ENCODE measurements at places on chromosomes 1 and 21.

- no peak for DNase-seq
Measured at GRCh38 chr21:26939601-26940111, 27.2 kb downstream of the ADAMTS5 start.

GRCh38 chr1:59879574-59879973 is 47.0 kb downstream of the CYP2J2 start:
- peak; percentile 73 for DNase-seq

- DNase-seq: no peak
Measured at GRCh38 chr1:23035823-23036452, 16.7 kb downstream of the KDM1A start.

DNA sequence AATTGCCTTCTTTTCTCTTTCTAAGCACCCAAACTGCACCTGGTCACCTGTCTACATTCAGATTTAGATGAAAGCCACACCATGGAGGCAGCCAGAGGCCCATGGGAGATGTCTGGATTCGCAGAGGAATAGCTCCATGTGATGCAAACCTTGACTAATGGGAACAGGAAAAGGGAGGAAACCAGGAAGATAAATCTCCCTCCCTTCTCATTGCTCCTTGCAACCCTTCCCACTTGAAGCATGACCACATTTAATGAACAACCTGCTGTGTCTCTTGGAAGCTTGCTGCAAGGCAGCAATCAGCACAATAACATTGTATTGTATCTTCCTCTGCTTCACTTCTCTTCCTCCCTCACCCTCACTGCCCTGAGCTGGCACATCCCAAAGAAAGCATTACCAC is 42.6 kb upstream of the KLF17 start:
- no peak for DNase-seq

DNA sequence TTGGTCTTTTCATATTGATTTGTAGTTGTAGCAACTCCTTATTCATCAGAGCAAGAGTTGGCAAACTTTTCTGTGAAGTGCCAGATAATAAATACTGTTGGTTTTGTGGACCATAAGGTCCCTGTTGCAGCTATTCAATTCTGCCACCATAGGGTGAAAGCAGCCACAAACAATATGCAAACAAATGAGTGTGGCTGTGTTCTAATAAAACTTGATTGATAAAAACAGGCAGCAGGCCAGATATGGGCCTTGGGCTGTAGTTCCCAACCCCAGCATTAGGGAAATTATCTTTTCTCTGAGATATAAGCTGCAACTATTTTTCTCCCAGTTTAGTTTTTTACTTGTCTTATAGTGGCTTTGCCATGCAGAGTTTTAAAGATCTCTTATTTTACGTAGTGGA is 469.2 kb downstream of the SMYD3 start:
- DNase-seq: no peak

GRCh38 chr1:166952002-166952746 is 23.2 kb downstream of the ILDR2 start:
- DNase-seq: no peak

GRCh38 chr1:5914676-5915365 is 77.4 kb downstream of the NPHP4 start:
- DNase-seq: peak; percentile 64

DNA sequence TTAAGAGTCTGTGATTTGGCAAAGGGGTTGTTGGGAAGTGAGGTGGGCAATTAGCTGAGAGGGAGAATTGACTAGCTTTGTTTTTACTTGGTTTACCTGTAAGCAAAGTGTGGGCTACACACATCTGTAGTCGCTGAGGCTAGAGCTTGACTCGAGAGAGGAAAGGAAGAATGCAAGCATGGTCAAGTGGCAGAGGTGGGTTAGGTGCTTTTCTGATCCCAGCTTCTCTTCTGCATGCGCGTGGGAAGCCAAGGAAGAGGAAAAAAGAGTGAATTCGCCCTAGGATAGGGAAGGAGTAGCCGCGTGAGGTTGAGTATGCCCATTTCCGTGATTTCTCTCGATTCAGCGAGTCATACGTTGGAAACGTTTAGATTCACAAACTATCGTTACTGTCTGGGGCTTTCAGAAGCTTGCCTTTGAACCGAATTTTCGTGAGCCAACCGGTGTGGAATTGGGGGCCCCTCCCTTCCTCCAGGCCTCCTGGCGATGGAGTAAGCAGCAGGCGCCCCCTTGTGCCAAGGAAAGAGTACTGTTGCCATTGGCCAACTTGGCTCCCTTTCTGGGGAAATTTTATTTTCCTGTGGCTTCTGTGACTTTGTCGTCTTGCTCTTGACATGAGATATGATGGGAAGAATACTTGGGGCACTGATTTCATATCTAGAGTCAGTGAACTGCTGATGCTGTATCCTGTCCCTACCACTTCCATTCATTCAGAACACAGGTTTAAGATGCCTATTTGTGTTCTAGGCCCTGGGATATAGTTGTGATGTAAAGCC is 1.3 kb downstream of the PIGV start:
- DNase-seq: peak; percentile 84

DNA sequence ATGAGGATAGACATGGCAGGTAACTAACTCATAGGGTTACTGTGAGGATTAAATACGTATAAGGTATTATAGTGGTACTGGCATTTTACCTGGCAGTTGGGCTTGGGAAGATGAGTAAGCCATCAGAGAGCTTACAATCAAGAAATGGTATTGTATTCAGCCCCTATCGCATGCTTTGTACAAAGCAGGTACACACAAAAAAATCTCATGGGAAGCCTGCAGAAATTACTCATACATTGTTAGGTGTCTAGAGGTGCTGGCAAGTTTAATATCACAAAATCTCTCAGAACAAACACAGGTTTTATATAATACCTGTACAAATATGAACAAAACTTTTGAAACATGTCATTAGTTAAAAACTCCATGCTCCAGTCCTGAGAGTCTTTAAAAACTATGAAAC is 71.8 kb upstream of the CNN3 start:
- DNase-seq: no peak

GRCh38 chr1:164777518-164777917 is 218.5 kb downstream of the PBX1 start:
- DNase-seq: no peak

- DNase-seq: no peak
Measured at GRCh38 chr1:59985911-59986515, 59.4 kb upstream of the CYP2J2 start.

DNA sequence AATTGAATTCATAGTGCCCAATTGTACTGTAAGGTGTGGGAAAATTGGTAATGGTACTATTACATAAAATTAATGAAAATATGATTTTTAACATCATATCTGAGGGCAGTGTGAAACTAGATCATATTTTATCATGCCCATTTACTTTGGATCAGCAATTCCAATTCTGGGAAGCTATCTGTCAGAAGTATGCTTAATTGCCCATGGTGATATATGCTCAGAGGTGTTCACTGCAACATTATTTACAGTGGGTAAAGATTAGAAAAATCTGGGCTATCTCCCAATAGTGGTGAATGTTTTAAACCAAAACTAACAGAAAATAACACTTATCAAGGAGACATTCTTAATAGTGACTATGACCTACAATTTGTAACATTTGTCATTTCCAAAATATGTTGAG is 1260.0 kb downstream of the BRINP3 start:
- DNase-seq: no peak

DNA sequence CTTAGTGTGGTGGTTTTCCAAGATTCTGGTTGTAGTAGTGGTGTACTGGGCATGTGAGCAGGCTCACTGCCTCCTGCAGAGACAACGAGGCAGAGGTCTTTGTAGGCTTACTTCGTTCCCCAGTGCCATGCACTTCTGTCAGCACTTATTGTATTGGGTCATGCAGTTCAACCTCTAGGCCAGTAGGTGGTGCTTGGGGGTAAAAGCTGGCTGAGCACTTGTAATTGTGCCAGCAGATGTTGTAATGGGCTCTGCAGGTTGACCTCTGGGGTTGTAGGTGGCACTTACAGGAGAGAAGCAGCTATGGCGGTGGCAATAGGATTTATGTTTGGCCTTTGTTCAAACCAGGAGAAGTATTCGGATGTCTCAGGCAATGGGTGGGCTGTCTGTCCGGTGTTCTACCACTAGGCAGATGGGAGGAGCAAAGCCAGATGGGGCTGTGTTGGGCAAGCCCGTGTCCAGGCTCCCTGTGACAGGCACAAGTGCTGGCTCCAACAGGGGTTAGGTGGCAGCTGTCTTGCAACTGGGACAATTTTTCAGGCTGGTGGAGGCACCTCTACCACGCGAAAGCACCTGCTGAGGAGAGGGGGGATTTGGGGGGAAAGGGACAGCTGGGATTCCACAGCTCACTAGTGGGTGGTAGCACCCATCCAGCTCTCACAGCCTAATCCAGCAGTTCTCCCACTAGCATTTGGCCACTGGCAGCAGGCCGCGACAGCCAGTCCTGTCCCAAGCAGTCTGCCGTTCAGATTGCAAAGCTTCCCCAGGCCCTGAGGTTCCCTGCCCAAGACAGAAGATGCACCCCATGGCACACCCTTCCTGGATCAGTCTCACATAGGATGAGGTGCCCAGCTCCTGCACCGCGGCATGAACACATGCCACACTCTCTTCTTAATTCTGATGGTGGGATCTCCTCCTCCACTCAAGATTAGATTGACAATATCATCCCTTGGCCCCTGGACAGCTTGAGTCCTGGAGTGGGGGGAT is 274.5 kb downstream of the CTH start:
- DNase-seq: no peak

GRCh38 chr1:30110846-30111245 is 612.5 kb downstream of the MATN1 start:
- DNase-seq: no peak

GRCh38 chr1:230087028-230087716 is 20.1 kb downstream of the GALNT2 start:
- DNase-seq: no peak

GRCh38 chr1:56329970-56330369 is 249.4 kb downstream of the PLPP3 start:
- DNase-seq: no peak

- DNase-seq: no peak
Measured at GRCh38 chr1:216903382-216903740, 180.1 kb upstream of the ESRRG start.

DNA sequence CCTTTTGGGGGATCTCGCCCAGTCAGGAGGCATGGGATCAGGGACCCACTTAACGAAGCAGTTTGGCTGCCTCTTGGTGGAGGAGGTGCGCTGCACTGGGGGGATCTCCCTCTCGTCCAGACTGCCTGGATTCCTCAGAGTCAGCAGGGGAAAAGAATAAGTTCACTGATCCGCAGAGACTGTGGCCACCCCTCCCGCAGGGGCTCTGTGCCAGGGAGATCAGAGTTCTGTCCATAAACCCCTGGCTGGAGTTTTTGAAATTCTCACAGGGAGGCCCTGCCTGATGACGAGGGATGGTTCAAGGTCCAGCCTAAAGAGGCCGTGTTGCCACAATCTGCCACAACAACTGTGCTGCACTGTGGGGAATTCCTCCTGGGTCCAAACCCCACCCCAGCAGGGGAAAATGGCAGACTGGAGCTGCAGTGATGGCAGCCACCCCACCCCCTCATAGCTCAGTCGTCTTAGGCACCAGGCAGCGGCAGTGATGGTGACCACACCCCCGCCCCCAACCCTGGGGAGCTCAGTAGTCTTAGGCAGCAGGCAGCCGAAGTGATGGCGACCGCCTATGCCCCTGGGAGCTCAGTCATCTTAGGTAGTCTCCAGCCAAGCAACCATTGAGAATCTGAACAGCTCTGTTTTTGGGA is 273.8 kb upstream of the USP25 start:
- DNase-seq: no peak

- DNase-seq: no peak
Measured at GRCh38 chr1:237834461-237834860, 56.3 kb downstream of the ZP4 start.

DNA sequence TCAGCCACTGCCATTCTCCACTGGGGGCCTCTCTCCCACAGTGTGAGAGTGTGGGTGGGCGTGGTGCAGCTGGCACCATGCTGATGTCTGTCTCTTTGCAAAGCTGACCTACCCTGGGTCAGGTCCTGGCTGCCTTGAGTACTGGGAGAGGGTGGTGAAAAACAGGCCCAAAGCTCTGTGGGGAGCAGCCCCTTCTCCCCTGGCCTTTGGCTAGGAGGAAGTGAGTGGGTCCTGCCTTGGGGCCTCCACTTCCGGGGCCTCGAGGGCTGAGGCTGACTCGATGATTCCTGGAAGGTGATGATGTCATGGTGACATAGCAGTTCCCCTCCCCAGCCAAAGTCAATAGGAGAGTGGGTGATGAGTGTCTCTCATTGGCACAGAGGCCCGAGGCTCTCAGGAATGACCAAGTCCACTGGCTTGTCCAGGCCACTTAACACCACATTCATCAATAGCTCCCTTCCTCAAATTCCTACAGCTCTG is 53.0 kb downstream of the IER5 start:
- no peak for DNase-seq

GRCh38 chr21:32978331-32979270 is 47.1 kb upstream of the OLIG2 start:
- DNase-seq: no peak

DNA sequence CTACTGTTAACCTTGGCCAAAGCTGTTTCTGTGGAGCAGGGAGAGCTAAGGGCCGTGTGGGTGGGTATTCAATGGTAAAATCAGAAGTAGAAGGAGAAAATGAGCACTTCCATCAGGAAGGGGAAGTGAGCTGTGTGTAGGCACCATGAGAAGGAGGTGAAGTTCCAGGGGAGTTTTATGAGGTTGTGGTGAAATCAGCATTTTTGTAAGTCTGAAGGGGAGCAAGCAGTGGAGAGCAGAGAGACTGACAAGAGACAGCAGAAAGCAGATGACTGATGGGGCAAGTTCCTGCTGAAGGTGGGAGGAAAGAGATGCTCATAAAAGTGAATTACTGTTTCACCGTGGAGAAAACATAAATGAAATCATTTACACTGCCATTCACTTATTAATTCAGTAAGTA is 2.7 kb upstream of the GPR88 start:
- DNase-seq: no peak

- peak; percentile 89 for DNase-seq
Measured at GRCh38 chr1:43227143-43227764, 42.5 kb upstream of the TMEM125 start.

- no peak for DNase-seq
Measured at GRCh38 chr1:67818725-67819301, 14.5 kb downstream of the GNG12 start.

DNA sequence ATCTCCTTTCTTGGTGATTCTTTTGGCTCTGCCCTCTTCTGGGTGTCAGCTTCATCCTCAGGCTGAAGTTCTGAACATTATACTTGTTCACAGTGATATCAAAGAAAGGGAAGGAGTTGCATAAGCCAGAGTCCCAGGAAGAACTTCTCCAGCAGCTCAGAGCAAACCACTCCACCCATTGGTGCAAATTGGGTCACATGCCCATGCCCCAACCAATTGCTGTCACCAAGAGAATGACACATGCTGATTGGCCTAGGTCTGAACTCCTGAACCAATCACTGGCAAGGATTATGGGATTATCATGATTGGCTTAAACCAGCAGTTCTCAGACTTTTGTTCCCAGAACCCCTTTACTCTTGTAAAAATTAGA is 256.5 kb upstream of the TMEM51 start:
- no peak for DNase-seq
